ENCODE measurements at places on chromosomes 1 and 21.

GRCh38 chr21:44350773-44351481 is 2.5 kb upstream of the TRPM2 start:
- DNase-seq, result no peak

GRCh38 chr1:56145581-56145980 is 433.8 kb downstream of the PLPP3 start:
- DNase-seq, result no peak

GRCh38 chr1:58874757-58875755 is 91.2 kb upstream of the JUN start:
- DNase-seq, result peak; percentile 51

GRCh38 chr1:21673277-21673780 is 4.2 kb upstream of the RAP1GAP start:
- DNase-seq, result peak; percentile 25

- no peak for DNase-seq
Observed at GRCh38 chr1:35657851-35658250, 16.5 kb upstream of the PSMB2 start.

GRCh38 chr1:245663841-245664240 is 509.1 kb downstream of the KIF26B start:
- no peak for DNase-seq

DNA sequence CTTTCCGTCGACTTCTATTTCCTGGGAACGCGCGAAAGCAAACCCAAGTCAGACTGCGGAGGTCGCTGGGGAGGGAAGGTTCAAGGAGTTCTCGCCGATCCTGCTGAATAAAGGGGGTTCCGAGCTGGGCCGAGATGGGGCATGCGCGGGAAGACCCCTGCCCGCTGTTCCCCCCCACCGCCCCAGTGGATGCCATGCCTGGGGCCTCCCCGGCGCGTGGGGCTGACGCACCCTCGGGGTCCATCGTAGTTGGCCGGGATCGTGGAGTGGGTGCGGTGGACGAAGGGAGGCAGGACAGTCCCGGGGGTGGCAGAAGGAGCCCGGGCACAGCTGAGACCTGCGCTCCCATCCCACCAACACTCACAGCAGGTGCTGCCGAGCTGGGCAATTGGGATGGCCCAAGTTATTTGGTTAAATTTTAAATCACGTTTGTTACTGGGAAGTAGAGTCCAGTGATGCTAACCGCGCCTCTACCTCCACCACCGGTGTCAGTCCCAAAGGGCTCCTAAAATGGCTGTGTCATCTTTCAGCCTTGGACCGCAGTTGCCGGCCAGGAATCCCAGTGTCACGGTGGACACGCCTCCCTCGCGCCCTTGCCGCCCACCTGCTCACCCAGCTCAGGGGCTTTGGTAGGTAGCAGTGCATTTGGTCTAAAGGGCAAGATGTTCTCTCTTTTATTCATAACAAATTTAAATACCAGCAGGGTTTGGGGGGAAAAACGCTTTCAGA is 801 bp downstream of the MX1 start:
- DNase-seq, result no peak

GRCh38 chr1:59317780-59318179 is 20.9 kb downstream of the FGGY start:
- no peak for DNase-seq

DNA sequence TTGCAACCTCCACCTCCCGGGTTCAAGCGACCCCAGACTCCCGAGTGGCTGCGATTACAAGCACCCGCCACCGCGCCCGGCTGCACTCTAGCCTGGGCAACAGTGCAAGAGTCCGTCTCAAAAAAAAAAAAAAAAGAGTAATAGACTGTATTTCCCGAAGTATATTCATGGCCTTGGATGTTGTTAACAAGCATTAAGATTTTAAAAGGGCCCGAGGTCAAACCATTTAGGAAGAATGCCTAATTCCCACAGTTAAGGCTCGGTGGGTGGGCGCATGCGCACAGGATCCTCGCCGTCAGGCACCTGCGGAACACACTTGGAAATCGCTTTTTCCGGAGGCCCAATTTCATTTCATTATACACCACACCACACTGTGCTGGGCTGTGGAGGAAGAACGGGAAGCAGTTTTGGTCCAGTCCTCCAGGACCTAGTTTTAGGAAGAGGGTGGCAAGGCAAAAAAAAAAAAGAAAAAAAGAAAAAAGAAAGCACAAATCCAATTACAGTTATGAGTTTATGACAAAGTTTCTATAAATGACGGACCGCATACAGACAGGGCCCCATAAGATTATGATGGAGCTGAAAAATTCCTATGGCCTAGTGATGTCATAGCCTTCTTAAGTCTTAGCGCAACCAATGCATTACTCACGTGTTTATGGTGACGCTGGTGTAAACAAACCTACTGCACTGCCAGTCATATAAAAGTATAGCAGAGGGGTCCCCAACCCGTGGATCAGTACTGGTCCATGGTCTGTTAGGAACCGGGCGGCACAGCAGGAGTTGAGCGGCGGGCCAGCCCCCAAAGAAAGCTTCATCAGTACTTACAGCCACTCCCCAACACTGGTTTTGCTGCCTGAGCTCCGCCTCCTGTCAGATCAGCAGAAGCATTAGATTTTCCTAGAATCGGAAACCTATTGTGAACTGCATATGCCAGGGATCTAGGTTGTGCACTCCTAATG is 38.2 kb downstream of the H3-3A start:
- peak; percentile 81 for DNase-seq

Measured in IMR-90 (cell line).